ENCODE measurements at places on chromosomes 3 and 15. TPM values are rescaled to one million over a fixed set of nuclear protein-coding genes. Genes with fewer than 3 reads are reported as not detected.

SLC35G2 gene
- 8.3 TPM for total RNA-seq

HIGD1A gene
- total RNA-seq: 75.3 TPM

TMEM212 gene
- not detected for total RNA-seq

MOBP gene
- total RNA-seq: not detected

Data from placental pericyte (primary cell).